ENCODE measurements at places on chromosomes 16 and 17.

DNA sequence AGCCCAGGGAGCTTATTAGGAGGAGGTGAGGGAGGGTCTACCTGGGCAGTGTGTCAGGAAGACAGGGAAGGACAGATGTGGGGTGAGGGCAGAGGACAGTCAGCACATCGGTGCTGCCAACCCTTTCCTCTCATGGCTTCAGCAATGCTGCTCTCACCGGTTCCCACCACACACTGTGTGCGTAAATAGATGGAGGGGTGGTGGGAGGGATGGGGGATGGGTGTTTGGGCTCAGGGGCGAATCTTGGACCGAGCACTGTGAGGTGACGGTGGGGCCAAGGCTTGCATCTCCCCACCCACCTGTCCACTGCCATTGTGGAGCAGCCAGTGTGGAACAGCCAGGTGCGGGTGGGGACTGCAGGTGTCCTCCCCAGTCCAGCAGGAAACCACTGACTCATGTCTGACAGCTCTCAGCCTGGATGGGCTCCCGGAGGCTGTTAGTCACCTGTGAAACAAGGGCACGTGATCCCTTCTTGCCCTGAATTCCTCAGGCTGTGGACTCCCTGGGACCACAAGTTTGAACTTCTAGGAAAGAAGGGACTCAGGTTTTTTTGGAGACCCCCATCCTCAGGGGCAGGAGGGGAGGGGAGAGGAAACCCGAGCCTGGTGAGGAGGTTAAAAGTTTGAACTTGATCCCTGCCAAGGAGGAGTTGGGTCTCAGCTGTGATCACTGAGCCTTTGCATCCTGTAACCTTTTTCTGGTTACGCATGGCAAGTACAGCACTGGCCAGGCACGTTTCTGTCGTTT, 42.7 kb upstream of the SMPD3 start:
- no peak for DNase-seq

- DNase-seq: no peak
These were observed 12.2 kb downstream of the DEXI start for GRCh38 chr16:10929853-10930754.

- peak; percentile 30 for DNase-seq
These were observed 5.9 kb downstream of the CLEC19A start for GRCh38 chr16:19291475-19291874.

- peak; percentile 69 for DNase-seq
These were observed 1.4 kb upstream of the NBR1 start for GRCh38 chr17:43169561-43170139.

DNA sequence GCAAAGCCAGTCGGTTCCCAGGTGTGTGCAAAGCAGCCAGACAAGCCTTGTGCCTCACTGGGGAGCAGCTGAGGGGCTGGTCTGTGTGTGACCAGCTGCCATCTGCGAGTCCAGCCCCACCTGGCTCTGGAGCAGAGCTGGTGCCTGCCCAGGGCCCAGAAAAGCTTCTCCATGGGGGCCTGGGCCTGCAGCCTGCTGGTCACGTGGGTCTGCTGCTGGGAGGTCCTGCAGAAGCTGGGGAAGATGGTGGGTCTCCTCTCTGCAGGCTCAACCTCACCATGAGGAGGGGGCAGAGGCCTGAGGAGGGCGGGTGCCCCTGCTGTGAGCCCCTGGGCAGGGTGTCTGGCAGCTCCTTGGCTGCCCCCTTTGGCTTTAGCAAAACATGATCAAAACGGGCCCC, 71.9 kb downstream of the ENGASE start:
- DNase-seq: no peak

DNA sequence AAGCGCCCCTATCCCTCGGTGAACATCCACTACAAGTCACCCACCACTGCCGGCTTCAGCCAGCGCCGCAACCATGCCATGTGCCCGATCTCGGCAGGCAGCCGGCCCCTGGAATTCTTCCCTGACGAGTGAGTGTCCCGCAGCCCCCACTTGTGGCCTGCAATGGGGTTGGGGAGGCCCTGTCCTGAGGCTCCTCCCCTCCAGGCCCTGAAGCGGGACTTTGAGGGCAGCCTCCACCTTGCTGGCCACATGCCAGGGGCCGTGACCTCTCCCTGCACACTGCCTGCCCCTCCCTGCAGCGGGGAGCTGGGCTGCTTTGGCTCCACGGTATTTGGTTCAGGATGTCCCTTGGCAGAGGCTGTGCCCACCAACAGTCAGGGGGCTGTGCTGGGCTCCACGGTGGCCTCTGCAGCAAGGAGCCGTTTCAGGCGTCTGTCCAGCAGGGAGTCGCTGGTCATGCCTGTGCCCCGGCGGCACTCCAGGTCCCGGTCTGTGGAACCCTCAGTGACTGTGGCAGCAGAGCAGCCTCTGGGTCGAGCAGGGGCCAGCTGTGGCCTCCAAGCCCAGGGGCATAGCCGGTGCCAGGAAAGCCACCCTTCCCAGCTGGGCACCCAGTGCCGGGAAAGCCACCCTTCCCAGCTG, 8.3 kb downstream of the NME3 start:
- no peak for DNase-seq

DNA sequence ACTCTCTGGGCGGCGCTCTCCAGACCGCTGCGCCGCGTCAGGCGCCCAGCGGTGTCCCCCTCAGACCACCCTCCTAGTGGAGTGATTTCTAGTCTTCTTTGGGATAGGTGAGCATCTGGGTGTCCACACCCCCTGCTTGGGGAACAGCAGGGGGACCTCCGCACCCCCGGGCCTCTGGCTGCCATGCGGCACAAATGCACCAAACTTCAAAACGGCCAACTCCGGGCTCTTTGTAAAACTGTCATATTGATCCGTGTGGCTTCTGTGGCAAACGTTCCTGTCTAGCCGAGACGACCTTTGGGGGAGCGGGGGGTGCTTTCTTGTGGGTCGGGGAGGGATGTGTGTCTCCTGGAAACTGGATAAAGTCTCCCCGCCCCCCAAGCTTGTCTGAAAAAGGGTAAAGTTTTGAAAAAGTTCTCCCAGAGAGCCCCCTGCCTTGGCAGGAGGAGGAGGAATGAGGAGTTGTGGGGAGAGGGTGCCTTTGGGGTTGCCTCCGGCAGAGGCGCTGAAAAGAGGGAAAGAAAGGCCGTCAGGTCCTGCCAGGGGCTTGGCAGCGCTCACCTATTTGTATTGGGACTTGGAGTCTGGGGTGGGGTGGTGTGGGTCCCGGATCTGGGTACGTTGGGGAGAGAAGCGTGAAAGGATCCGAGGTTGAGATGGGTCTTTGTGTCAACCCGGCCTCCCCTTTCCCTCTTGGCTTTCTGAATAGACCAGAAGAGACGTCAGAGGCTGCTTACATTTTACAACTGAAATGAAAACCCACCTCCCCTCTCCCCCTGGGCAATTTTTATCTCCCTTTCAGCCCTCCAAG, 2.2 kb upstream of the CHD3 start:
- peak; percentile 74 for DNase-seq

DNA sequence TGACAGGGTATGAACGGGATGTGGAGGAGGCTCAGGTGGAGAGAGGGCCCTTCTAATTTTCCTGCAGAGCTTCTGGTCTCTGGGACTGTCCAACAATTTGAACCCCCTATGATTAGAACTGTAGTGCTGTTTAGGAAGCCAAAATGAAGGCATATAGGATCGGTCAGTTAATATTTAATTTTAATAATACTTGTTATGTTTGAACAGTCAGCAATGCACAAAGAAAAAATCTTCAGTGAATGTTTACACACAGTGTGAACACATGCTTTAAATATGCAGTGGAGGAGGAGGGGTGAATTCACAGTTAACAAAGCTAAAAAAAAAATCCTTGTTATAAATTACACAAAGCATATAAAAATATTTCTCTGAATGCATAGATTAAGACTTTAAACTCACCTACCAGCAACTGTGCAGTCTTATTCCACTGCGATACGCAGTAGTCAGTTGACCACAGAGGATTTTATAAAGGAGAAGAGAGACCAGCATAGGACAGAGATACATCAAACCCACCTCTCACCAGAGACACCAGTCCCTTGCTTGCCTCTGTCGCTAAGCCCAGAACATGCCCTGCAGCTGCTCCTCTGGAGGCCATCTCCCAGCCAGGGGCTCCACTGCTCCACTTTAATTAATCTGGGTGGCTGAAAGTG, 14.6 kb downstream of the ANKRD40 start:
- no peak for DNase-seq

- no peak for DNase-seq
These were observed 23.4 kb downstream of the ADAT1 start for GRCh38 chr16:75599452-75600277.

- peak; percentile 34 for DNase-seq
These were observed 10.6 kb downstream of the ZFHX3 start for GRCh38 chr16:73037331-73037745.

DNA sequence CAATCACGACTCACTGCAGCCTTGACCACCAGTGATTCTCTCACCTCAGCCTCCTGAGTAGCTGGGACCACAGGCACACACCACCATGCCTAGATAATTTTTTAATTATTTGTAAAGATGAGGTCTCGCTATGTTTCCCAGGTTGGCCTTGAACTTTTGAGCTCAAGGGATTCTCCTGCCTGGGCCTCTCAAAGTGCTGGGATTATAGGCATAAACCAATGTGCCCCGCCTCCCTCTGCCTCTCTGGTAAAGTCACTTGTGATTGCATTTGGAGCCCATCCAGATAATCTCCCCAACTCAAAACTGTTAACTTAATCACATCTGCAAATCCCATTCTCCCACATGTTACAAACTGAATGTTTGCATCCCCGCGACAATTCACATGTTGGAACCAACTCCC, 11.8 kb upstream of the PECAM1 start:
- no peak for DNase-seq

DNA sequence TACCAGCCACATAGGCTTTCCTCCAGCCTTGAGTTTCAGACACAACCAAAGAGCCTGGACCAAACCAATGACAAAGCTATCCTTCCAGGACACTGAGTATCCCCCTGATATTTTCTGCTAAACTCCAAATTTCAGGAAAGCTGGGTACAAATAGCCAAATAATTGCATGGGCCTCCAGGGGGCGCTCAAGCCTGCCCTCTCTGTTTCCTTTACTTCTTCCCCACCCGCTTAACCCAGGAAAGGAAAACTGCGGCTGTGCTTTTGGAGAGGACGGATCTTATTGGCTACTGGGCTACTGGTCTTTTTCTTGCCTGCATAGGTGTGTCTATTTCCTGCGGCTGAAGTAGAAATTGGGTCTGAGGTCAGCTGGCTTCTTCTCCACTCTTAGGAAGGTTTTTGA, 30.1 kb downstream of the GNGT2 start:
- DNase-seq: peak; percentile 54

DNA sequence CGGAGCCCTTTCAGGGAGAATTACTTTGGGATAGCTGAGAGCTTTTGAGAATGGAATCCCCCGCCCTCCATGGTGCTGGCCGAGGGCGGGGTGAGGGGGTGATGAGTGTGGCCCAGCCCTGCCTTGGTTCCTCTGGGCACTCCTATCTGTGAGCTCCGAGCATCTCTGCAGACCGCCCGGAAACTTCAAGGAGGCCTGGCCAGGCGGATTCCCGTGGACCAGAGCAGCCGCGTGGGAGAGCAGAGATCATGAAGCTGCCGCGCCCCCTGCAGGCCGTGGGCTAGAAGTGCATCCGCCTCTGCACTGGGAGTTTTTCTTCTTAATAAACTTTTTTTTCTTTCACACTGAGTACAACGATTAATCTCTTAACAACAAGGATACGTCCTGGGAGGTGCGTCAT, 392.9 kb upstream of the EEF2KMT start:
- DNase-seq: peak; percentile 30

GRCh38 chr17:46159686-46160085, 33.5 kb downstream of the KANSL1 start:
- DNase-seq: no peak

DNA sequence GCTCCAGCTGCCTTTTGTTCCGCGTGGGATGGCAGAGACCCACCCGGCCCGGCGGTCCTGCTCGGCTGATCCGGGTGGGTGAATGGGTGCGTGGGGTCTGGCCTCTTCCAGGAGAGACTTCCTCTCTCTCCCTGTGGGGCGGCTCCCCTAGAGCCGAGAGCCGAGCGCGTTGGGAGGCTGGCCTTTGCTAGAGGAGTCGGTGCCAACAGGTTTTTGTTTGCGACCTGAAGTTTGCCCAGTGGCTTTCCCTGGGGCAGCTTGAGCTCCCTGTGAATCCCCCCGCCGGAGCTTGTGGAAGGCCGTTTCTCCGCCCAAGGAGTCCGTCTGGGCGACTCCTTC, 970 bp downstream of the EPN2 start:
- DNase-seq: no peak

GRCh38 chr17:52885882-52886281, 727.4 kb upstream of the CA10 start:
- no peak for DNase-seq

DNA sequence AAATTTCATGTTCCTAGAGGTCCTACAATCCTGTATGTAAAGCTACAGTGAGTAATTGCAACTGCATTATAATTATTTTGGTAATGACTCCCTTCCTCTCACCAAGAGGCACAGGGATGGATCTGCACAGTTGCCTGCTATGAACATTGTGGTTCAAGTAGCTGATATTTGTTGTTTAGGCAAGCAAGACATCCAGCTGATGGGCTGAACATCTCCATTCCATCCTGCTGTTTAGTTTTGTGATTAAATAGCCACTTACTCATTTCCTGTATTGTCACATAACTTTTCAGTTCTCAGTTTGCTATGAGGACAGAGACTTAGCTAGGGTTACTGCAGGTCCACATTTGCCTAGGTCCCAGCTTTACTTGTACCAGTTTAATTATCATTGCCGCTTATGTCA, 181.2 kb upstream of the TBX2 start:
- no peak for DNase-seq

- no peak for DNase-seq
These were observed 5.3 kb downstream of the CMTM4 start for GRCh38 chr16:66691234-66691633.

DNA sequence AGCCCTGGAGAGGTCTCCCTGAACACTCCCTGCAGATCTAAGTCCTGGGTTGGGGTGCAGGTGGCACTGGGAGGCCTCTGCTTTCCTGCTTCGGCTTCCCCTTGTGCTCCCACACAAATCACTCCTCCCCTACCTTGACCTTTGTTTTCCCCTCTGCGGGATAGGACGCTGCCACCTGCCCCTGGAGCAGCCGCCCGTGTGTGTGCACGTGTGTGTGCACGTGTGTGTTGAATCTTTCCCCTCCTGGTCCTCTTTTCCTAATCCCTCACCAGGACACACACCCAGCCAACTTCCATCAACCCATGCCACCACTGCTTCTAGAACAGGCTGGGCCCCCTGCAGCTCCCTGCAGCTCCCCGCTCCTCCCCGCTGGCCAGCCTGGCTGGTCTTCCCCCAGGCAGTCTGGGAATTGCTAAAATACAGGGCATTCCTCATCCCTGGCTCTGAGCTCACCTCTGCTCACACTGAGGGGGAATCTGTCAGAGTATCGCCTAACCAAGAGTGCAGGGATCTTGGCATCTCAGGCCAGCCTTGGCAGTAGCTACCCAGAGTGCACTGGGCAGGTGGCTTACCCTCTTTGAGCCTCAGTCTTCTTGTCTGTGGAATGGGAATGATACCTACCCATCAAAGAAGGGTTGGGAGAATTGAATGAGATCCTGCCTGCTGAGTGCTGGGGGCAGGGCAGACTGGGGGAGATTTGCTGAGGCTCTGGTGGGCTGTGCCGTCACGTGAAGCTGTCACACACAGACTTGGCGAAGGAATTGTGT, 198.5 kb downstream of the NTN1 start:
- DNase-seq: no peak

- DNase-seq: no peak
These were observed 202.3 kb downstream of the CPPED1 start for GRCh38 chr16:12601290-12601900.

- no peak for DNase-seq
These were observed 2.0 kb upstream of the METRNL start for GRCh38 chr17:83077411-83077810.
